ENCODE measurements at places on chromosomes 3 and 15.

- DNase-seq = no peak
These were observed 17.6 kb downstream of the ADAM10 start for GRCh38 chr15:58731756-58732535.

DNA sequence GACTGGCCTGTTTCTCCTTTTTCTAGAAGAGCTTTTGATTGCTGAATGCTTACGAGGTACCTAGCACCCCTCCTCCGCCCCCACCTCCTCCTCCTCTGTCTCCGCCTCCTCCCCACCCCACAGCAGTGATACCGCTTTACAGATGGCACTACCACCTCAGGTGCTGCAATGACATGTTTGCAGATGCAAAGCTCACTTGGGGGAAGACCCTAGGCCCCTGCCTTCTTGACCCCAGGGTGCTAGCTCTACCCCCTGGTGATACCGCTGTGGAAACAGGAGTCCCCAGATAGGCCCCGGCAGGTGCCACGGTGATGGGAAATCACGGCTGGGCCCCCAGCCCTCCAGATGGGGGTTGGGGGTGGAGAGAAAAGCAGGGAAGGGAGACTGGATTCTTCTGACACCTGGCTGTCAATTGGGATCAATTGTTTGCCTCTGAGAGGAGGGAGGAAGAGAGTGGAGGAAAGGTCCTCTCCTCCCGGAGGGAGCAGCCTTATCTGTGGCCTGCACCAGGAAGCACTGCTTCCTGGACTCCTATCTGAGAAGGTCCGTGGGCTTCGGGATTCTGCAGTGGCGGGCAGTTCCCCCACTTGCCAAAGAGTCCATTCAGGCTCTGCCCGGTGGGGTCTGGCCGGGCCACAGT, 37.6 kb downstream of the DNASE1L3 start:
- DNase-seq = no peak

DNA sequence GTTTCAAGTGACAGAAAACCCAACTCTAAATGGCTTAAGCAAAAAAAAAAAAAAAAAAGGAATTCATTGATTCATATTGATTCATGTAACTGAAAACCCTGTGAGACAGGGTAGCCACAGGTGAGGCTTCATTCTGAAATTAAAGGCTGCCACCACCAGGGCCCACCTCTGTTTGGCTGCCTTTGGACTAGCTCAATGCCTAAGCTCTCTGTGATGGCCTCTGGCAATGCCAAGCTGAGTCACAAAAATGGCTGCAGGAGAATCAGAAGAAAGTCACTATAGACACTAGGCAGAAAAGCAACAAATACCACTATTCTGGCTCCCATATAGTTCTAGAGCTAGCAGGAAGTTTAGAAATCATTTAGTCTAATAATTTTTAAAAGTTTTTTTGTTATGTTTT, 38.2 kb upstream of the GYG1 start:
- no peak for DNase-seq

GRCh38 chr15:39623529-39623931, 42.7 kb downstream of the THBS1 start:
- peak; percentile 50 for DNase-seq

DNA sequence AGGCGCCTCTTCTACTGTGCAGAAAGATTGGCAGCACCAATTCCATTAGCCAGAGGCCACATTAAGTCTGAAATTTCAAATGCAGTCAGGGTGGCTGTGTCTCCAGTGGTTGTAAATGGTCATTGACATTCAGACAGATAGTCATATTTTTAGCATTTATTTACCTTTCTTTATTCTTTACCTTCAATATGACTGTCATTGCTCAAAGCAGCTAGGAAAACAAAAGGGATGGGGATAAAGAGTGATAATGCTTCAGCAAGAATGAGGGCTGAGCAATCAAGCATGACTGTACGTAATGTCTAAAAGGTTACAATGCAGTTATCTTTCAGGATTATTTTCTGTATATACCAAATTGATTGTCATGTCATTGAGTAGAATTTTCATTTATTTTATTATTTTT, 360.4 kb downstream of the EFHB start:
- DNase-seq = no peak

DNA sequence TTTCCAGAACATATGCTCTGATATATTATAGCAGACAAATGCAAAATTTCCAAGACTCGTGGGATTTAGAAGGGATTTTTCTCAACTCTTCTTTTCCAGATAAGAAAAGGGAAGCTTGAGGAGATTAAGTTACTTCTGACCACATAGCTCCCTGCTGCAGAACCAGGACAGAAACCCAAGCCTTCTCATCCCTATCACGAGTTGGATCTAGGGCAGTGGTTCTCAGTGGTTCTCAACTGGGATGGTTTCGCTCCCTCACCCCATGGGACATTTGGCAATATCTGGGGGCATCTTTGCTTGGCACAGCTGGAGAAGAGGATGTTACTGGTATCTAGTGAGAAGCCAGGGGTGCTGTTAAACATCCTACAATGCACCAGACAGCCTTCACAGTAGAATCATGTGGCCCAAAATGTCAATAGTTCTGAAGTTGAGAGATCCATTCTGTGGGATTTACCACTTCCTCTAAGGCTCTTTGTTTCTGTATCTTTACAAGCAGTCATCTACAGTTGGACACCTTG, 64.2 kb downstream of the LIPC start:
- no peak for DNase-seq

GRCh38 chr3:193805448-193805847, 212.4 kb downstream of the OPA1 start:
- DNase-seq = no peak

DNA sequence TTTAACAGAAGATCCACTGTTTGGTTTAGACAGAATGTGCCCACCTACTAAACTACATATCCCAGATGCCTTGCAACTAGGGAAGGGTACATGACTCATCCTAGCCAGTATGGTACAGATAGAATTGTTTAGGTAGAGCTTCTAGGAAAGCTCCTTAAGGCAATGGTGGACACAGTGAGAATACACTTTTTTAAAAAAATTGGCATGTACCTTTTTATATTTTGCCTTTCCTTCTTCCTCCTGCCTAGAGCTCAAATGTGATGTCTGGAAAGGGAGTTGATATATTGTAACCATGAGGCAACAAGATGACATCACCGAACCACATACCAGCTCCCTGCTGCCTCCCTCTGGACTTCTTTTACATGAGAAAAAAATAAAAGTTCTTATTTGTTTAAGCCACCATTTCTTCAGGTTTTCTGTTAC, 14.4 kb upstream of the C3orf80 start:
- no peak for DNase-seq

DNA sequence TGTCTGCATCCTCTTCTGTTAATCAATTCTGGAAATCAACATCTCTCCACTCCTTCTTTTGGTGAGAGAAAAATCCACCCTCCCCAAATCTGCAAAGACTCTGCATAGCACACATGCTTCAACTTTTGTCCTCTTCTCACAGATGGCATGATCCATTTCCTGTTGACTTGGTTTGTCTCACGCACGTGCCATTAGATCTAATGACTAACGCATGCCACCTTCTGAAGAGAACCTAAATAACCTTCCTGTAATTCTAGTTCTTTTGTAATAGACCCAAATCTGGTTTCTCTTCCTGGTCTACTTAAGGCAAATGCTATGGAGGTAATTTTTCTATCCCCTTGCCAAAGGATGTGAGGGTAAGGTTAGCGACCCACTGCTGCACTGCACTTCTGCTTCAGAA, 51.0 kb upstream of the ATOSA start:
- peak; percentile 51 for DNase-seq

- DNase-seq = no peak
These were observed 218 bp upstream of the TRPC1 start for GRCh38 chr3:142723665-142723967.

DNA sequence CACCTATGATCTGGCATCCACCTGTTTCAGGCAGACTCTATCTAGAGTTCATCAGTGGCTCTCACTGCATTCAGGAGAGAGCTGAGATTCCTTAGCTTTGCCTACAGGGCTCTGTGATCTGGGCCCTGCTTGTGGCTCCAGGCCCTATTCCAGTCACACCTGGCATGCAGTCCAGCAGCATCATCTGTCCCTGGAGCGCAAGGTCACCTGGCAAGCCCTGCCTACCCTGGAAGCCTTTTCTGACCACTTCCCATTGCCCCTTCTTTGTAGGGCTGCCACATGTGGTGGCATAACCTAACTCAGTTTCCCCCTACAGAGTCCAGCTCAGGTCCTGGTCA, 115.1 kb upstream of the PLXNA1 start:
- no peak for DNase-seq

DNA sequence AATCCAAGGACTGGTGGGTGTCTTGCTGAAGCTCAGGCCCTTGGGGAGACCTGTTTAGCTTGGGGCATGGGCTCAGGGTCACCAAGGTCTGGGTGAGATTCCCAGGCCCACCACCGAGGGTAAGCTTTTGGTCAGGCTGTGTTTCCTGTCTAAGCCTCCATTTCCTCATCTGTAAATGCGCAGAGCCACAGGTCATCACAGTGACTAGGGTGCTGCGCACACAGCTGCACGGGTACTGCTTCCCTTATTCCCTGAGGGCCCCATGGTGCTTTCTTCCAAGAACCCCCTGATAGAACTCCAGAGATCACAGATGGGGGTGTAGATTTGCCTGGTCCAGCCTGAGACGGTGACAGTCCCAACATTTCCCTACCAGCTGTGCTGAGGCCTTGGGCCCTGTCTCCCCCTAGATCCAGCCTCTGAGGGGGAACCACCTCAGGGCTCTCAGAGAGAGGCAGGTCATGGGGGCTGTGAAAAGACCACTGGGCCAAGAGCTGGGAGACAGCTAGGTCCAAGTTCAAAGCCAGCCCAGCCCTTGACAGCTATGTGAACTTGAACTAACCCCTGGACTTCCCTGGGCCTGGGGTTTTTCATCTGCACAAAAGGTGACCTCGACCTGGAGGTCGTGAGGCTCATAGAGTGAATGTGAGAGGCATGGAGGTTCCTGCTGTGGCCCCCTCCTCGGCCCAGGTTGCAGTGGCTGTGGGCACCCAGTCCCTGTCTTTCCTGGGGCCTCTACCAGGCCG, 60.7 kb downstream of the SEMA3G start:
- no peak for DNase-seq

- no peak for DNase-seq
These were observed 124.4 kb downstream of the PTPRG start for GRCh38 chr3:61685755-61686154.

- no peak for DNase-seq
These were observed 187.2 kb downstream of the RORA start for GRCh38 chr15:61041886-61042285.

DNA sequence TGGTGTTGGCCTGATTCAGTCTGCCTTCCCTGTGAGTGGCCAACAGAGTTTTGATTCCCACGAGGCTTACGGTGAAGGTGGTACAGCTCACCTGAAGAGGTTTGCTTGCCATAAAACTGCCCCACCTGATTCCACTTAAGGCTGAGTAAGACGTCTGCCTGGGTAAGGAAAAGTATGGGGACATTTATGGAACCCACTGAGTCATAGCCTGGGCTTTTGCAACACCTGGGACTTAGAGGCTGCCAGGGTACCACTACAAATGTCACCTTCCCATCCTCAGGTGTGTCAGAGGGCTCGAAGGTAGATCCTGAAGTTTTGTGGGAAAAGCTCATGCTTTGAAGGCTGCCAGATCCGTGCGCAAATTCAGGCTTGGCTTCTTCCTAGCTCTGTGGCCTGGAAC, 56.9 kb upstream of the SLCO2A1 start:
- no peak for DNase-seq

DNA sequence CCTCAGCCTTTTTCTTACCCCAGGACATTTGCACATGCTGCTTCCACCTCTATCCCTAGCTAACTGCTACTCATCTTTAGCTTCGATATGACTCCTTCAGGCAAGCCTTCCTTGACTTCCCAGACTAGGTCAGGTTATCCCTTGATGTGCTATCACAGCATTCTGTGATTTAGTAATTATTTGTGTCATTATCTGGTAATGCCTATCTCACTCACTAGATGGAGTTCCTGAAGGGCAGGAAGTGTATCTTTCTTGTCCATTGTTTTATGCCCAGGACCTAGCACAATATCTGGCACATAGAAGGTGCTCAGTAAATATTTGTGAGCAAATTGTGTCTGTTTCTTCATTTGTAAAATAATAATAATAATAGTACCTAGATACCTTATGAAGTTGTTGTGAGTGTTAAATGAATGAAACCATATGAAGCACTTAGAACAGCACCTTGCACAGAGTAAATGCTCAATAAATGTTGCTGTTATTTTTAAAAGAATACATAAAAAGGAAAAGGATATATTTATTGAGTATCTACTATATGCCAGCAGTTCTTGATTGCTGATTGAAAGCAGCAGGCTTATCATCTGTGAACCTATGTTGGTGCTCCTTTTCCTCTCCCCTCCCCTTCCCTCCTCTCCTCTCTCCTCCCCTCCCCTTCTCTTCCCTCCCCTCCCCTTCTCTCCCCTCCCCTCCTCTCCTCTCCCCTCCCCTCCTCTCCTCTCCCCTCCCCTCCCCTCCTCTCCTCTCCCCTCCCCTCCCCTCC, 31.5 kb downstream of the SQOR start:
- no peak for DNase-seq

GRCh38 chr3:194986208-194987043, 284.5 kb downstream of the XXYLT1 start:
- DNase-seq = peak; percentile 12

- DNase-seq = no peak
These were observed 81.2 kb upstream of the WDR72 start for GRCh38 chr15:53840681-53841080.

DNA sequence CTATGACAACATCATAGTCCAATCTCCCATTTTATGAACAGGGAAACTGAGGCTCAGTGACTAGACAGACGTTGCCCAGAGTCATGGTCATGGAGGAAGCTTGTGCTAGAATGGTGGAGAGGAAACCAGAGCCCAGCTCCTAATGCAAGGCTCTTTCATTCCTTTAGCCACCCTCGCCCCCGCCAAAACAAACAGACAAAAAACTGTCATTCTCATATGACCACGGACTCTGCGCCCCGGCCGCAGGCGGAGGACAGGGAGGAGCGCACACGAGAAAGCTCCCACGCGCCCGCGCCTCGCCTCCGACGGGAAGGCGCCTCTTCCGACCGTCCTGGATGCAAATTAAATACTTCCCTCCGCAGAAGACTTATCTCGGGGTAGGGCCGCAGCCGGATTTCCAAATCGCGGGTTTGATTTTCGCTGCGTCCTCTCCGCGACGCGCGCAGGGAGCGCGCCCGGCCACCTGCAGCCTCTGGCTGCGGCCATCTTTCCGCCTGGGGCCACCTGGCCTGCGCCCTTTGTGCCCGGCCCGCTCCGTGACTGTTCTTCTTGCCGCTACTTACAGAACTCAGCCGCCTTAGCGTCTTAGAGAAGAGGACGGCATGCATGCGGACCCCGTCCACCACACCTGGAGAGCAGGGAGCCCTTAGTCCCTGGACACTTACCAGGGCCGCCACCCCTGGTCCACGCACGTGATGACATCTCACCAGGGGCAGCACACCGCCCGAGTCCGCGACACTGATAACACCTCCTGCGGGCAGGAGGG, 670 bp upstream of the ATP13A3 start:
- peak; percentile 32 for DNase-seq

- DNase-seq = no peak
These were observed 89.9 kb upstream of the RORA start for GRCh38 chr15:61318802-61319525.

DNA sequence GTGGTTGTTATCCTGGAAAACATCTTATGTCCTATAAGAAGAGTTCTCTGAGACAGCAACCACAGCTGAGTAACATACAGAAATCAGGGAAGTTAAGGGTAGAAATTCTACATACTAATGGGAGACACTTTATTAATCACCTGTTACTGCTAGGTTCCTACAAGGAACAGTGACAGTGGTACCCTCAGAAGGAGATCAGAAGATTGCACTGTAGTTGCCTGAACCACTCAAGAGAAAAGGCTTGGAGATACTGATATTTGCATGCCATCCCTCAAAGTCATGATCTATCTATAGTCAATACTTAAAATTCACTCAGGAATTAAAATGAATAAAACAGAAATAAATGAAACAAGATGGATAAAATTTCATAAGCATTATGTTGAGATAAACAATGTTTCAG, 136.0 kb downstream of the LMLN start:
- DNase-seq = no peak

GRCh38 chr15:98324341-98324970, 323.9 kb upstream of the IGF1R start:
- DNase-seq = no peak
